ENCODE measurements at places on chromosomes 4 and X. TPM values are rescaled to one million over a fixed set of nuclear protein-coding genes. Genes with fewer than 3 reads are reported as not detected.

The REELD1 gene
- total RNA-seq, result 0.38 TPM

The SERTM2 gene
- total RNA-seq, result not detected

GRCh38 chr4:180560896-180561295 is 1682.3 kb upstream of the TENM3 start:
- no peak for DNase-seq

DNA sequence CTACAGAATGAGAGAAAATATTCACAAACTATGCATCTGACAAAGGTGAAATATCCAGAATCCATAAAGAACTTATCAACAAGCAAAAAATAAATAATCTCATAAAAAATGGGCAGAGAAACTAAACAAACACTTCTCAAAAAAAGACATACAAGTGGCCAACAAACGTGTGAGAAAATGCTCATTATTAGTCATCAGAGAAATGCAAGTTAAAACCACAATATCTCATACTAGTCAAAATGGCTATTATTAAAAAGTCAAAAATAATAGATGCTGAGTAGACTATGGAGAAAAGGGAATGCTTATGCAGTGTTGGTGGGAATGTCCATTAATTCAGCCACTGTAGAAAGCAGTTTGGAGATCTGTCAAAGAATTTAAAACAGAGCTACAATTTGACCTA is 533.3 kb downstream of the TMA16 start:
- DNase-seq, result no peak

GRCh38 chrX:153475751-153476281 is 5.4 kb upstream of the HAUS7 start:
- no peak for DNase-seq

The MAML3 gene
- 2.7 TPM for total RNA-seq

- no peak for DNase-seq
These were observed 63.0 kb downstream of the PRSS12 start for GRCh38 chr4:118289794-118290193.

The P2RY4 gene
- total RNA-seq, result not detected

The NHSL2 gene
- total RNA-seq, result 0.60 TPM

- DNase-seq, result no peak
These were observed 156.8 kb upstream of the MAB21L2 start for GRCh38 chr4:150425161-150425560.

DNA sequence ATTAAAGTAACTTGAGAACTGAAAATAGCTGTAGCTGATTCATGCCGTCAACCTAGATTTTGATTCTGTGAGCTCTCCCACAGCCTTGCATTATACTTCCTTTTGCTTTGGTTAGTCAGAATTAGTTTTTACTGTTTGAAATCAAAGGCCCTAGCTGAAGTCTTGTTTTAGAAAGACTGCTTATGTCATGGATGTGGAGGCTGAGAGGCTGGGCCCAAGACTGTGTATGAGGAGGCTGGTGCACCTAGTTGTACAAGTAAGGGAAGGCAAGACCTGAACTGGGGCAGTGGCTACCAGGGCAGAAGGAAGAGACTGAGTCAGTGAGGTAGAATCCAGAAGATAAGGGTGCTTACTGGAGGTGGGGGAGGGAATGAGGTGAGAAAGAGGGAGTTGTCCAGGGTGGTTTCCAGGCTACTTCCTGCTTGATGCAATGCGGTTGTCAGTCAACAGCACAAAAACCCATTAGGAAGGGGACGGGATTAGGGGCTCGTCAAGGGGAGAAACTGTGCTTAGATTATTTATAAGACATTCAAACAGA is 76.2 kb upstream of the PAGE3 start:
- DNase-seq, result no peak

The OPHN1 gene
- 0.03 TPM for total RNA-seq

DNA sequence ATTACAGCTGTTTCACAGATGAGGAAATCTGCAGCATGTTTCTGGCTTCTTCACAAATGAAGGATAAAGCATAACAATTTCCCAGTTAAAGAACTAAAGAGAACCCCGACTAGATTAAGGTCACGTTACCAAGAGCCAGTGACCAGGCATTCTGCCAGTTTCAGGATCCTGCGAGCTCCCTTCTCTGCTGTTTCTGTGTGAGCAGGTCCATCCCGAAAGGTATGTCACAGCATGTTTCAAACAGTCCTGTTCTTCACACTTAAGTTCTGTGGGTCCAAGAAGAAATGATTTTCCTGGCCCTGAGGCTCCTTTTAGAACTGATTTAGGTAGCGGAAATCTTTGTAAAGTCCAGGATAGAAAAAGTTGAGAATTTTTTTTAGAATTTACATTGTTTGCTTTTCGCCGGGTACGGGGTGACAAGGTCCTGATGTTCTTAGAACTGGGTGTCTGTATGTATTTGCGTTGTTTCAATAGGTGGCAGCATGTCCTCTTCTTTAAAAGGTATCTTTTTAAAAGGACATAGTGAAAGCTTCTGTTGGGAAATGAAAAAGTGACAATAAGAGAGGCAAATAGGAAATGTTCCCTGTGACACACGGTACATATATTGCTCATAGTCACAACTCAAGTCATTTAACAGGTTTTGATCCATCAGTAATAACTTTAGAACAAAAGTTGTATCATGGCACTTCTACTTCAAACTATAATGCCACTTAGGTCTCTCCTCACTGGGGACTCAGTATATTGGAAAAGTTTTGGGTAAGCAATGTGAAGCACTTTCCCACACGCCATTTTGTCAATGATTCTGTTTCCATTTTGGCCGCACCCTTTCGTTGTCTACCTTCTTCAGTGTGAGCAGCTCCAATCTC is 18.4 kb downstream of the IL21 start:
- no peak for DNase-seq
